NCI-H446 (cell line): ENCODE measurements at places on chromosomes 7 and 10.

- no peak for DNase-seq
Observed at GRCh38 chr10:122812751-122813150, 32.9 kb downstream of the CUZD1 start.

GRCh38 chr10:71783917-71784678 lies 10.8 kb upstream of the VSIR start:
- no peak for DNase-seq

- no peak for DNase-seq
Observed at GRCh38 chr7:5430612-5430947, 6.9 kb upstream of the TNRC18 start.

DNA sequence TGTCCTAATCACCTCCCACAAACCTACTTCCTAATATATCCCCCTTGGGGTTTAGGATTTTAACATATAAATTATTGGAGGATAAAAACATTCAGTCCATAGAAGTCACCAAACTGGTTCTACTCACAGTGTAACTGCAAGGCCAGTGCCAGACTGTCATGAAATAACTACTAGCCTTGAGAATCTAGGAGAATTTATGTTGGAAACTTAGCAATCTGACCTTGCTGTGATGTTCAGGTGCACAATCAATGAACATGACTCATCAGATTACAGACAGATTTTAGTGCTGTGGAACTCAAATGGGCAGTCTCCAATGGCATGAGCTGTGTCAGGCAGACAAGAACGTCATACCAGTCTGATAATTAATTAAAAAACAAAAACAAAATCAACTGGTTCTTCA lies 571.4 kb upstream of the IGFBP3 start:
- no peak for DNase-seq

GRCh38 chr10:48659790-48660189 lies 24.9 kb upstream of the WDFY4 start:
- no peak for DNase-seq

GRCh38 chr10:111186358-111186757 lies 109.5 kb downstream of the ADRA2A start:
- DNase-seq, result no peak

DNA sequence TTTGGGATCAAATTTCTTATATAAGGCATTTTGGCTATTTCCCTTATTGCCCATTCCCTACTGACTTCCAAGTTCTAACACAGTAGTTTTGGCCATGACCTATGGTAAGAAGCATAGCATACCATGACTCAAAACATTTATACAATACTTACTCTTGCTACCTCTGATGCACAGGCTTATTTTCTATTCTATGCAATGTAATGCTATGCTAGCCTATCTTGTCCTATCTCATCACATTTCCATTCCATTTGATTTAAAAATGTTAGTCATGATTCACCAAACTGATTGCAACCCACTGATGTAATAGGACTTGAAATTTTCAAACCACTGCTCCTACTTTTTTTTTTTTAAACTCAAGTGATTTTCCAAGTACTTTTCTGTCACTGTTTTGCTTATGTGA lies 658.5 kb downstream of the TYW1 start:
- no peak for DNase-seq

DNA sequence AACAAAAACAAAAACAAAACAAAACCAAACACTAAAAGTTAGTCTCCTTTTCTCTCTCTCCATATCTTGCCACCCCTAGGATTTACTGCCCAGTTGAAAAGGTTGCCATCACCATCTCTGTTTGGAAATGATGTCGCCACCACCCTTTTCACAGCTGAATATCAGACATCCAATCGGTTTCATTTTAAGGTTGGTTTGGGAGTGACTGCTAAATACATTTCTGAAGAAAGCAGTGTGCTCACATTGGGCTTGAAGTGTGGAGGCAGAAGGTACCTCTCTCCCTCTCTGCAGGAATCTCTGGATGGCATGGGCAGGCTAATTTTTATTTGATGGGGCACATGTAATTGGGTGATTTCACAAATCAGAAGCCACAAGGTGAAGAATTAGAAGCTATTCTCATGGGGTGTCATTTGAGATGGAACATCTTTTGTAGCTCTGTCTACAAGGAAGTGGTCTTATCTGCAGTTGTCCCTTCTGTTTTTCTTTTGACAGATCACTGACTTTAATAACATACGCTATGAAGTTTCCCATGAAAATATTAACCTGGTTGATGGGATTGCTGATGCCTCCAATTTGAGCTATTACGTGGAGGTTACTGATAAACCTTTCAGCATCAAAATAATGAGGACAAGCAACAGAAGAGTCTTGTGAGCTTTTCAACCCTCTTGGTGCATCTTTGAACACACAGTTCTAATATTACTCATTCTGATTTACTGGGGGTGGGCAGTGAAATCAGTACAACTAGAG lies 20.1 kb downstream of the MGAM2 start:
- no peak for DNase-seq

DNA sequence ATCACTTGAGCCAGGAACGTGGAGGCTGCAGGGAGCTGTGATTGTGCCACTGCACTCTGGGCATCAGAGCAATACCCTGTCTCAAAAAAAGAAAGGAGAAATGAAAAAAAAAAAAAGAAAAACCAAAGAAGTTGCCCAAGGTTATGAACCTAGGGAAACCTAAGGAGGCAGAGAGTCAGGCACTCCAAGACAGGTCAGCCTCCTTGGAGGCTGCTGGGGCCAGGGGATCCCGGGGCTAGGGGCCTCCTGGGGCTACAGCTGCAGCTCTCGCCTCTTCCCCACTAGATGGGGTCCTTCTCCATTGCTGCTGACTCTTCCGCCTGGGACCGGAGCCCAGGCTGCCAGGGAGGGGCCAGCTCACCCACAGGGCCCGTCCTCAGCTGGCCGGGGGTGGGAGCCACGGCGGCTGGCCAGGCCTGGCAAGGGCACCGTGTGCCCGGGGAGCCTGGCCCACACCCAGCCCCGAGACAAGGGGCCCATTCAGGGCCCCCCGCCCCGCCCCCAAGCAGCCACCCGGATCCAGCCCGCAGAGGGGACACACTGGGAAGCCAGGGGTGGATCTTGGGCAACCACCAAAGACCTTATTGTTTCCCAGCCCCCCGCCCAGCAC lies 1.7 kb upstream of the SPACDR start:
- DNase-seq, result peak; percentile 74
